ENCODE measurements at places on chromosomes 4 and X. TPM values are rescaled to one million over a fixed set of nuclear protein-coding genes. Genes with fewer than 3 reads are reported as not detected.

EDA2R gene
- total RNA-seq, result 4.0 TPM

RNF113A gene
- 8.8 TPM for total RNA-seq

GRCh38 chrX:17632942-17633341 is 104.4 kb upstream of the SCML1 start:
- no peak for DNase-seq

GRCh38 chr4:109027016-109027500 is 264.2 kb upstream of the ETNPPL start:
- DNase-seq, result no peak

DNA sequence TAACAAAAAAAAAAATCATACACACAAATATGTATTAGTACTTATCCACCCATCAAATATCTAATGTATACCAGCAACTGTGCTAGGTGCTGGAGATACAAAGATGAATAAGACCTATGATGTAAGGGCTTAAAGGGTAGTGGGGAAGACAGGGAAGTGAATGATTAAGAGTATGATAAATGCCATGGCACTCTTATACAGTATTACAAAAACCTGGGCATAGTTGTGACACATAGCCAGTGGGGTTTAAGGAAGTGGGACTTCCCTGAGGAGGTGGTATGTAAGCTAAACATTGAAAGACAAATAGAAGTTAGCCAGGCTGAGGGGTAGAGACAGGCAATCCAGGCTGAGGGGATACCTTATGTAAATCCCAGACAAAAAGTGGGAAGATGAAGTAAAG is 23.5 kb downstream of the CHM start:
- no peak for DNase-seq

DNA sequence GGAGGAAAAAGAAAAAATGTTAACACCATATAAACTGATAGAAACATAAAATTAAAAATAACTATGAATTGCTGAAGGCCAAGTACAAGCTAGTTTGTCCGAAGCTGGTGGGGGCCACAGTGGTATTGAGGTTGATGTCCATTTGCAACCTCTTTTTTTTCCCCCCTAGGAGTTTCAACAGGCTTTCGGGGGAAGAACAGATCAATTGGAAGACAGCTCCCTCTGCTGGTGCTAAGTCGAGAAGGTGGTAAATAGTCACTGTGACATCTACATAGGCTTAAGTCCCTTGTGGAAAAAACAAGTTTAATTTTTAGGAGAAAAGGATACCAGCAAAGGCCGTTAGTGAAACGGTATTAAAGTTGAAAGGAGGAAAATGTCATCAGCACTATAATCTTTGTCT is 115.7 kb upstream of the ZXDA start:
- peak; percentile 38 for DNase-seq

P2RY8 gene
- total RNA-seq, result 0.24 TPM

DNA sequence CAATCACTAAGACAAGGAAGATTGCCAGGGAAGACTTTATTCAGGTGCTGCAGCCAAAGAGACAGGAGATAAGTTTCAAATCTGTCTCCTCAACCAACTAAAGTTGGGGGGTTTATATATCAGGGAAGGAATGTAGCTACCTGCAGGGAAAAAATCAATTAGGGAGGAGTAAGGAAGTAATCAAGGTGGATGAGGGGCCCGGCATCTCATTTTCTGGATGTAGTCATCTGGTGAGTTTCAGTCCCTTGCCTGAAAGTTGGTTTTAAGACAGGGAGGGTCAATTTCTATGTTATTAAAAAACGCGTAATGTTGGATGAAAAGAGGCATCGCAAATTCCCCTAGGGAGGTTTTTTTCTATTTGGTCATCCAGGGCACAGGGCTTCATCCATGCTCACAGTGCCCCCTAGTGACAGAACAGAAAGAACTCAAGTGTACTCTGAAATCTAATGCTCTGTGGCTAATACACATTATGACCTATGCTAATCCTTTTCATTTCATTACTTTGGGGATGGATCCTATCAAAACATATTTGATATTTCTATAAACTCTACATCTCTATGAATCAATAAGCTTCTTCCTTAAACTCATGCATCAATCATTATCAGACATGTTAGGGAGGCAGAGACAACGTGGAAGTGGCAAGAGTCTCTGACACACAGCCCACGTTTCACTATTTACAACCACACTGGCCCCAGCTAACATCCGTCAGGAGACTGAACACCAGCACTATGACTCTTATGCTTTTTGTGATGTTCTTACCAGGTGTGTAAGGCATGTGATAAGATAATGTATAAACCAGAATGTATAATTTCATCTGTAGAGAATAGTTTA is 1577.0 kb upstream of the TENM3 start:
- DNase-seq, result peak; percentile 40

GRCh38 chrX:143994206-143994605 is 110.3 kb downstream of the UBE2NL start:
- DNase-seq, result no peak

Measured in testis (tissue), 5 donors.